ENCODE measurements at places on chromosomes 4 and X.

- peak overlapping the region; percentile 95 for H3K27ac ChIP-seq
- no peaks in the 10 kb centered on the region for H3K36me3 ChIP-seq
Measured at GRCh38 chr4:932713-933070, 432 bp downstream of the TMEM175 start.

GRCh38 chrX:53379747-53380146 lies 42.7 kb downstream of the SMC1A start:
- no peaks in the 10 kb centered on the region for H3K4me1 ChIP-seq
- H3K27ac ChIP-seq: no peak overlapping the region
- H3K36me3 ChIP-seq: peaks cover 11% of the 10 kb centered on the region
- no peaks in the 10 kb centered on the region for H3K27me3 ChIP-seq
- H3K4me3 ChIP-seq: no peak overlapping the region
- no peak for DNase-seq

- H3K27ac ChIP-seq: no peak overlapping the region
- no peak overlapping the region for H3K4me3 ChIP-seq
- no peaks in the 10 kb centered on the region for H3K27me3 ChIP-seq
- H3K36me3 ChIP-seq: peaks cover 12% of the 10 kb centered on the region
- H3K4me1 ChIP-seq: no peaks in the 10 kb centered on the region
Measured at GRCh38 chrX:108131471-108131870, 39.9 kb downstream of the ATG4A start.

DNA sequence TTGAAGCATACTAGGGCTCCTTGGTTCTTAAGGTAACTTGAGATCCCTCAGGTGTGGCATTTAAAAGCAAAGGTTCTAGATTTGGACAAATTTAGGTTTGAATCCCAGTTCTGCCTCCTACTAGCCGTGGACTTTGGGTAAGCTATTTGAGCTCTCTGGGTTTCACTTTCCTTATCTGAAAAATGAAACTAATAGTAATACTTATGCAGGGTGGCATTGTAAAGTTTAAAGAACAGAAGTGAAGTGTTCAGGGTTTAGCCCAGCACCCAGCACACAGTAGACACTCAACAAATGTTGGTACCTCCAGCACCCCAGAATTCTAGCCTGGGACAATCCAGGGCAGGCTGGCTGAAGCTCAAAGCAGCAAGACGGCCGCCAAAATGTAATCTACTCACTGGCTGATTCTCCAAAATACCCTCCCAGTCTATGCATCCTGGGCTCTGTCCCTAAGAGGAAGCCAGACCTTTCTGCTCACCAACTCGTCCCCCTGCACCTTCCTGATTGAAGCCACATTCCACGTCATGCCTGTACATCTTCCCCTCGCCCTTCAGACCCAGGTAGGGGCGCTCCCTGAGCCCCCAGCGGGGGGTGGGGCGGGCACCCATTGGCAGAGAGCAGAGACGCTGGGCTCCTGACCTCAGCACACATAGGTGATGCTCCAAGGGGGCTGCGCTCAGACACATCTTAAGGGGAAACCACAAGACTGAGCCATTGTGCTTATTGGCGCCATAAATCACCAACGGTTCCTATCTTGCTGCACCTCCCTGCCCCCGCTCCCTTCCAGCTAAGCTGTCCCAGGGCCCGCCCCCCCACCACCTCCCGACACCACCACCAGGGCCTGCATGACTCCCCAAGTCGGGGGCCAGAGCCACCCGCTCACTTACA lies 160.6 kb downstream of the BCOR start:
- DNase-seq: peak; percentile 40
- no peaks in the 10 kb centered on the region for H3K27me3 ChIP-seq
- peak overlapping the region; percentile 82 for H3K4me3 ChIP-seq
- H3K4me1 ChIP-seq: peaks cover 5% of the 10 kb centered on the region

DNA sequence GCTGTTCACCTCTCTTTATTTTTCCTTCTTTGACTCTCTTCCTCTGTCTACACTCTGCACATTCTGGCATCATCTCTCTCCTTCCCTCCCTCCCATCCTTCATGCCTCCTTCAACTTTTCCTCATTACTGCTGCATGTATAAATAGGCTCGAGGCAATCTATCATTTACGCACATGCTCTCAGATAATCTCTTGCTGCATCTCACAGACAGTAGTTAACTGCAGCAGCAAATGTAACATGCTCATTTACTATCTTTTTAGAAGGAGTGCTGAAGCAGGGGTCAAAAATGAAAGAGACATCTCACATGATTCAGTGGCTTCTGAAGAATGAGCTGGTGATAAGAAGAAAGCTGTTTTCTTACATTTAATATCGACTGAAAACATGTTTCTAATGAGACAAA lies 127.7 kb downstream of the RASL11B start:
- no peaks in the 10 kb centered on the region for H3K4me1 ChIP-seq
- H3K27ac ChIP-seq: no peak overlapping the region
- H3K4me3 ChIP-seq: no peak overlapping the region
- H3K36me3 ChIP-seq: peaks cover 4% of the 10 kb centered on the region
- DNase-seq: no peak

DNA sequence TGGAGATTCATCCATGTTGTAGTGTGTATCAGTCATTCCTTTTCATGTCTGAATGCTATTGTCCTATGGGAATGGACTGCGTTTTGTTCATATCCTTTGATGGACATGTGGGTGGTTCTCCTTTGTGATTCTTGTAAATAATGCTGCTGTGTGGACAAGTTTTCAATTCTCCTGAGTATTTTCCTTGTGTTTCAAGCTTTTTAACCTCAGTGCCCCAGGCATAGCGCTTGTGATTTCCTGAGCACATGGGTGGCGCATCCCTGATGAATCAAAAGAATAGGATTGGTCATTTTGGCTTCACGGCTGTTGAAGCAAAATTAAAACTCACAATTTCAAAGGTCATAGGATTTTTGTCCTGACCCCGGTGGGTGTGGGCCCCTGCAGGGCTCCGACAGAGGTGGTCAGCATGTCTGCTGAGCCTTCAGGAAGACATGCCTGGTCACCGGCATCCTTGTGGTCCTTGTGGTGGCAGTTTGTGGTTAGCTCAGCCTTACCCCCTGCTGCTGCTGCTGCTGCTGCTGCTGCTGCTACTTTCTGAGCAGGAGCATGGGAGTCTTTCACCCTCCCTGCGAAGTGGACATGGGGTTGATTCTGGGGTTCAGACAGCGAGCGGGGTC lies 30.0 kb downstream of the SHROOM2 start:
- H3K36me3 ChIP-seq: no peaks in the 10 kb centered on the region
- H3K4me1 ChIP-seq: no peaks in the 10 kb centered on the region
- no peak for DNase-seq

DNA sequence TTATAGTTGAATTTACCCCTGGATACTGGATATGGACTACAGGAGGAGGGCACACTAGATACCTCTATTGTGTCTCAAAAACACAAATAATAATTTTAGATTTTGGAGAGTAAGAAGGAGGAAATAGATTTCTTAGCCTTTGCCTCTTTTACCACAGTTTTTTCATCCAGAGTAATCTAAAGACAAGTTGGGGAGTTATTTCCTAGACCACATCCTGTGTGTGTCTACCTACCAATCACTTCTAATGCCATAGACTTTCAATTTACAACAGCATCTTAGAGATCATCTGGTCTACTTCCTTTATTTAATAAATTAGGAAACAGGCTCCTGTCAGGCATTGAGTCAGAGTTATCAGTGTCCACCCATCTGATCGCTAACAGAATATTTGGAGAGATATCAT lies 191.5 kb downstream of the EDA start:
- H3K36me3 ChIP-seq: no peaks in the 10 kb centered on the region
- no peak for DNase-seq

DNA sequence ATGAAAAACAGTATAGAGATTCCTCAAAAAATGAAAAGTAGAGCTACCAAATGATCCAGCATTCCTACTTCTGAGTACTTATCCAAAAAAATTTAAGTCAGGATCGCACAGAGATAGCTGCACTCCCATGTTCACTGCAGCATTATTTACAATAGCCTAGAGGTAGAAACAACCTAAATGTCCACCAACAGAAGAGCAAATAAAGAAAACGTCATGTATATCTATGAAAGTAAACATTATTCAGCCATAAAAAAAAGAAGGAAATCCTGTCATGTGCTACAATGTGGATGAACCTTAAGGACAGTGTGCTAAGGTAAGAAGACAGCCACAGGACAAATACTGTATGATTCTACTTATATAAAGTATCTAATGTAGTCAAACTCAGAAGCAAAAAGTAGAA lies 12.4 kb downstream of the THOC2 start:
- H3K36me3 ChIP-seq: peaks cover 14% of the 10 kb centered on the region
- H3K4me3 ChIP-seq: no peak overlapping the region
- no peak for DNase-seq
- no peak overlapping the region for H3K27ac ChIP-seq
- H3K4me1 ChIP-seq: peaks cover 6% of the 10 kb centered on the region
- no peaks in the 10 kb centered on the region for H3K27me3 ChIP-seq

DNA sequence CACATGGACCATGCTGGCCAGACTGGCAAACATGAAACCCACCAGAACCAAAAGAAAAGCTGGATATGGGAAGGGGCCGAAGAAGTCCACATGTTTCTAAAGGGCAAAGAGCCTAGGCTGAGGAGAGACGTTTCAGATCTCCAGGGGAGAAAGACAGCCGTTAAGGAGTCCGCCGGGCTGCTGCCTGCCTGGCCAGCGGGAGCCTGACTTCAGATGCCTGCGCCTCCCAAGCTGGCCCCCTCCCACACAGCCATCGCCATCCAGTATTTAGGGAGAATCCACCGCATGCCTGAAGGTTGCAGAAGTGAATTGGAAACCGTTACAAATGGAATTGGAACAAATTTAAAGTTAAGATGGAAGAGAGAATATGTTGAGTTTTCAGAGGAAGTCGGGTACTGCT lies 2.9 kb downstream of the TBL1X start:
- peaks cover 19% of the 10 kb centered on the region for H3K4me1 ChIP-seq
- H3K4me3 ChIP-seq: no peak overlapping the region
- peaks cover 5% of the 10 kb centered on the region for H3K36me3 ChIP-seq
- H3K27me3 ChIP-seq: no peaks in the 10 kb centered on the region
- no peak overlapping the region for H3K27ac ChIP-seq

- DNase-seq: no peak
- no peak overlapping the region for H3K27ac ChIP-seq
- peaks cover 35% of the 10 kb centered on the region for H3K27me3 ChIP-seq
- H3K4me1 ChIP-seq: no peaks in the 10 kb centered on the region
Measured at GRCh38 chr4:24913119-24913485, 260 bp upstream of the CCDC149 start.

GRCh38 chr4:179843370-179843769 lies 2399.8 kb upstream of the TENM3 start:
- H3K27me3 ChIP-seq: no peaks in the 10 kb centered on the region
- no peak overlapping the region for H3K4me3 ChIP-seq
- no peaks in the 10 kb centered on the region for H3K36me3 ChIP-seq
- DNase-seq: no peak

DNA sequence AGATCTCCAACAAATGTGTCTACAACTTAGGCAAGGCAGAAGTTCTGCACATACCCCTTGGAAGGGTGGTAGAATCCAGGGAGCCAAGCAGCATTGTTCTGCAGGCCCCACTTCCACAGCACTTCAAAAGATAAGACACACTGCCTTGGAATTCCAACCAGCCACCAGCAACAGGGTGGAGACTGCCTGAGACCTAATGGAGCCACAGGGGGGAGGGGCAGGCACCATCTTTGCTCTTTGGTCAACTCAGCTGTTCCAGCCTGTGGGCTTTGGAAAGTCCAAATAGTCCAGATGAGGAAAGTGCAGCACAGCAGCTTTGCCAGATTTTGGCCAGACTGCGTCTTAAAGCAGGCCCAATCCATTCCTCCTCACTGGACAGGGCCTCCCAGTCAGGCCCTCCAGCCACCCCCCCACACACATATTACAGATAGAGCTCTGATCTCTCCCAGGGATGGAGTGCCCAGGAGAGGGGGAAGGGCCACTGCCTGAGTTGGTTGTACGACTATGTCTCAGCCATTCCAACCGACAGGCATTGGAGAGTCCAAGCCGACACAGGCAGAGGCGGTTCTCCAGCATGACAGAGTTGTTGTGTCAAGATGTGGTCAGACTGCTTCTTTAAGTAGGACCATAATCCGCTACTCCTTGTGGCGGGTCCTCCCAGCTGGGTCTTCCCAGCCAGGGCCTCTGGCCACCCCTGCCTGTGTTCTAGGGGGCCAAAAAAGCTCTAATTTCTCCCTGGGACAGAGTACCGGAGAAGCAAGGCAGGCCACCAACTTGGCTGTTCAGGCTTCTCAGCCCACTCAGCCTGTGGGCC lies 42.5 kb upstream of the ANTXR2 start:
- H3K36me3 ChIP-seq: peaks cover 11% of the 10 kb centered on the region
- H3K27me3 ChIP-seq: peaks cover 3% of the 10 kb centered on the region
- H3K4me3 ChIP-seq: no peak overlapping the region
- H3K27ac ChIP-seq: no peak overlapping the region

- H3K4me1 ChIP-seq: peaks cover 2% of the 10 kb centered on the region
- H3K27ac ChIP-seq: no peak overlapping the region
- no peak overlapping the region for H3K4me3 ChIP-seq
- no peaks in the 10 kb centered on the region for H3K36me3 ChIP-seq
- DNase-seq: no peak
- H3K27me3 ChIP-seq: no peaks in the 10 kb centered on the region
Measured at GRCh38 chrX:117002981-117003380, 540.2 kb upstream of the CT83 start.

DNA sequence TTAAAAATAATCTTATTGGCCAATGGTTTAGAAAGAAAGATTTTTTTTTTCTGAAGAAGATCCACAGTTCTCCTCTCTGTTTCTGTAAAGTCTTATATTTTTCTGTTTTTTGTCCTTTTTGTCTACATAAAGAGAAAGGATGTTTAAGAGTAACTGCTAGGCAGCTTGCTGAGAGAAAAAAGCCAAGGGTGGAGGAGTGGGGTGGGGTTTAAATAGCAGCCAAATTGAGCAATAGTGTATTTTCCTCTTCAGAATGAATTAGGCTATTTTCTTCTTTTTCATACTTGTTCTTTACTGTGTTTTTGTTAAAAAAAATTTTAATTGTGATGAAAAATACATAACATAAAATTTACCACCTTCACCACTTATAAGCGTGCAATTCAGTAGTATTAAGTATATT lies 224.6 kb downstream of the SOWAHB start:
- no peak overlapping the region for H3K4me3 ChIP-seq
- DNase-seq: no peak
- H3K27me3 ChIP-seq: peaks cover 12% of the 10 kb centered on the region
- no peaks in the 10 kb centered on the region for H3K4me1 ChIP-seq
- no peak overlapping the region for H3K27ac ChIP-seq

DNA sequence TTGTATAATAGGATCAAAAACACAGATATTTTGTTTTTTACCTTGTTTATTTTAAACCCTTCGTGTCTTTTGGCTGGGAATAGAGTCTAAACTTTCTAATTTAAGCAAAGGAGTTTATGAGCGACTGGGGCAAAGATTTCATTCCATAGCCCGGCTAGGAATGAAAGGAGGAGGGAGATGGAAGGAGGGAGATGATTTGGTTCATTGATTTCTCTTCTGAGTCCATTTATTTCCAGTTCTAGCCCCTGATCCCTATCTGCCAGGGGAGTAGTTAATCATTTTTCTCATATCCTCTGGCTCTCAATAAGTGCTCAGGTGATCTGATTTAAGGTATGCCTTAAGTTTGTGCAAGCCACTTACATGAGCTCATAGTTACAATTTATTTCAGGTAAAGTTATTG lies 120.0 kb downstream of the SPRY1 start:
- H3K36me3 ChIP-seq: peaks cover 3% of the 10 kb centered on the region
- no peak for DNase-seq

DNA sequence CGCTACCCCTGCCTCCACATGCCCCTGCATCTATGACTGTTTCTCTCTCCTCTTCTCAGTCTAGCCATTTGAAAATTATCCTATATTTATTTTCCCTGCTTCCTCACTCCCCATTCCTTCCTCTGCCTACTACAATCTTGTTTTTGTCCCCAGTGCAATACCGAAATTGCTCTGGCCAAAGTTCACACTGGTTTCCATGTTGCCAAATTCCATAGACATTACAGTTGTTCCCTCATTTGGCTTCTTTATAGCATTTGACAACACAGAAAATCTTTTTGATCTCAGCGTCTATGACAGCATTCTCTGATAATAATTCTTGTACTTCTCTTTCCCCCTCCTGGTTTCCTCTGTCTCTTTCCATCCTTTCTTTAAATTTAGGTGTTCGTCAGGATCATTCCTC lies 99.4 kb downstream of the GPR82 start:
- no peak overlapping the region for H3K4me3 ChIP-seq
- DNase-seq: no peak
- peaks cover 25% of the 10 kb centered on the region for H3K36me3 ChIP-seq

All from activated naive CD8-positive, alpha-beta T cell treated with anti-CD3 and anti-CD28 coated beads, Interleukin-2, amount 10 ng/mL, durations not matched to agents 7 days and 5 days (primary cell).